ENCODE measurements at places on chromosomes 12 and 14.
A peak's percentile ranks its signal among the peaks of the same experiment; 100 is the strongest.

DNA sequence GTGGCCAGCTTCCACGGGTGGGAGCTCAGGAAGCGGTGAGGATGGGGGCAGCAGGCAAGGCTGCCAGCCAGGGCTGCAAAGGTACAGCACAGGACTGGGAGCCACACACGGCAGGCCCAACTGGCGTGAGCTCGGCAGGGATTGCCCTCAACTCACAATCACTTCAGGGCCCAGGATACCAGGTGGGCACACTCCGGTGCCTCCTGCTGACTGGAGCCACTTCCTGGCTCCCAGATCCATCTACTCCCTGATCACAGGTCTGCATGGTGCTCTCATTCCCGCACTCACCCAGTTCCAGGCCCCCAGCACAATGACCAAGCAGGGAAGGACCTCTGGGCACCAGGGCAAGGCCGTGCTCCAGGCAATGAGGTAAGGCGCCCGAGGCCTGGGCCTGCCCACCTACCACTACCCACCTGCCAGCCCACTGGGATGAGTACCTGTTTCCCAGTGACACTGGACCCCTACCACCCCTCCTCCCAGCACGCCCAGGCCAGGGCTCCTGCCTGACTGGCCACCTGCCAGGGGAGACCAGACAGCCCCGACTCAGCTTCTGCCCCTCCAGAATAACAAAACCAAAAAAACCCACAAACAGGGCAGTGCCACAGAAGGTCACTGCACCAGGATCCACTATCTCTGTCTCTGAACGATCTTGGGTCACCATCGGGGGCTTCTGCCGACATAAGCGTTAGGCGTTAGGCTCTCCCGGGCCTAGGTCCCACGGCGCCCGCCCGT, 1.8 kb downstream of the JAG2 start:
- DNase-seq = no peak

DNA sequence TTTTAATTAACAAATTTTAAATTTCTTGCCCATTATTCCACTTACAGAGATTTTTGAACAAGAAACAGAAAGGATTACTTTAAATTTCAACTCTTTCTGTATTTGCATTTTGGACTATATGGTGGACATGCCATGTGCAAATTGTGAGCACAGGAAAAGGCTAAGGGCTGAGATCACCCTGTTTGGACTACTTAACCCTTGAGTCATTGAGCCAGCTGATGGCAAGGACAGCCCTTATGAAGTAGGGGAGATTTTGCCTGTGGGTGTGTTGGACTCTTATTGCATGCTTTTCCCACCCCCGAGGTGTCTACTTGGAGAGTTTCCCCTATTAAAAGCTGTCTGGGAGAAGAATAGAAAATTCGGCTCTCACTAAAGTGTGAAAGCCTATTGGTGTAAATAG, 17.2 kb downstream of the DERA start:
- peak; percentile 81 for DNase-seq

DNA sequence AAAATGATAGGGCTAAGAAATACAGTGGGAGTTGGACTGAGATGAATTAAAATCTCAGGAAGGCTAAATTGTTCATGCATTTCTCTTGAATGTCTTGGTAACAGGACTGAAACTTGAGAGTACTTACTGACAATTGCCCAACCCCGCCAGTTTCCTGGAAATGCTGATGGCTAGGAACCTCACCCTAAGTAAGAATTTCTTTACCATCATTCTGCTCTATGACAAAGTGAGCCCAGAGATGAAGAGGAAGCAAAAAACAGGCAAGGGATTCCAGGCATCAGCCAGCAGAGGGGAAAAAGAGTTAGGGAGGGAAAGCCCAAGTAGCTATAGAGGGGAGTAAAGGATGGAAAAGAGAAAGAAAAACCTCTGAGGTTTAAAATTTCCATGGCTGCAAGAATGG, 397.7 kb downstream of the MDGA2 start:
- DNase-seq = no peak

GRCh38 chr14:52286661-52287649, 19.5 kb downstream of the PTGDR start:
- no peak for DNase-seq

GRCh38 chr12:116393255-116393654, 115.8 kb upstream of the MED13L start:
- DNase-seq = no peak

- DNase-seq = no peak
These were observed 337.3 kb upstream of the E2F7 start for GRCh38 chr12:77402716-77403115.

GRCh38 chr12:7319930-7320329, 16.1 kb downstream of the ACSM4 start:
- DNase-seq = no peak

DNA sequence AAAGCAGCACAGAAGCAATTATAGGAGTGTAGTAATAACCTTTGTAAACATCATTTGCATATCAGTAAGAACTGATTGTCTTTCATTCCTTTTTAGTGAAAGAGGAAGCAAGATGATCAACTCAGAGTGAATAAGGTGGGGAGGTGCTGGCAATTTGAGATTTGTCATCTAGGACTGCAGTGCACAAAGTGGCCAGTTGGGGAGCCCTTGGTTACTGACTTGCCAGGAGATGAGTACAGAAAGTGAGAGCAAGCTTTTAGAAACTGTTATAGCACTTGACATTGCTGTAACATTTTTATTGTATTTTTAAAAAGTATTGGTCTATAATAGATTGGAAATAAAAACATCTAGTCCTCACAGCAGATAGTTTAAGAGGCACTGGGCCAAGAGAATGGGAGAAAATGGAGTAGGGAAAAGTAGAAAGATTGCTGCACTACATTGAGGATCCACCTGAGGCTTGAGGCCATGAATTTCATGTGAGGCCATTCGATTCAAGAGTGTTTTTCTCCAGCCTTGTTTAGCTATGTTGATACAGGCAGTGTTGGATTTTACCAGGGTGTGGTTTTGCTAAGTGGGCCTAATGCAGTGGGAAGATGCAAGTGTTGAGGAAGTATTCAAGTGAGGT, 98.2 kb downstream of the SNAPC1 start:
- no peak for DNase-seq

GRCh38 chr12:123109319-123109772, 41.5 kb downstream of the PITPNM2 start:
- DNase-seq = no peak

GRCh38 chr12:68785358-68785757, 22.6 kb upstream of the MDM2 start:
- DNase-seq = no peak

GRCh38 chr12:54987611-54988231, 3.2 kb upstream of the TESPA1 start:
- DNase-seq = no peak

GRCh38 chr12:82479511-82479910, 121.2 kb downstream of the METTL25 start:
- DNase-seq = peak; percentile 1

DNA sequence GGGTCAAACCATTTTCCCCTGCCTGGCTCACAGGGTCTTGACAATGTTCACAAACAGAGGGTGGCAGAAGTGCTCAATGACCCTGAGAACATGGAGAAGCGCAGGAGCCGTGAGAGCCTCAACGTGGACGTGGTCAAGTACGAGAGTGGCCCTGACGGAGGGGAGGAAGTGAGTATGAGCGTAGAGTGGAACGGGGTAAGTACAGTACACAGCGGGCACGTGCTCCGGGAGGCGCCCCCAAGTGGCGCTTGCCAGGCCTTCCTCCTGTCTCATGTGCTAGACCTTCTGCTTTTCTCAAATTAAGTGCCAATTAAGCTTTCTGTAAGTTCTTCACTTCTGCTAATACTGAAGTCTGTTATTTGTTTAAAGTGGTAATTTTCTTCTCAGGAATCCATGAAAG, 35.9 kb downstream of the XRCC3 start:
- DNase-seq = no peak

DNA sequence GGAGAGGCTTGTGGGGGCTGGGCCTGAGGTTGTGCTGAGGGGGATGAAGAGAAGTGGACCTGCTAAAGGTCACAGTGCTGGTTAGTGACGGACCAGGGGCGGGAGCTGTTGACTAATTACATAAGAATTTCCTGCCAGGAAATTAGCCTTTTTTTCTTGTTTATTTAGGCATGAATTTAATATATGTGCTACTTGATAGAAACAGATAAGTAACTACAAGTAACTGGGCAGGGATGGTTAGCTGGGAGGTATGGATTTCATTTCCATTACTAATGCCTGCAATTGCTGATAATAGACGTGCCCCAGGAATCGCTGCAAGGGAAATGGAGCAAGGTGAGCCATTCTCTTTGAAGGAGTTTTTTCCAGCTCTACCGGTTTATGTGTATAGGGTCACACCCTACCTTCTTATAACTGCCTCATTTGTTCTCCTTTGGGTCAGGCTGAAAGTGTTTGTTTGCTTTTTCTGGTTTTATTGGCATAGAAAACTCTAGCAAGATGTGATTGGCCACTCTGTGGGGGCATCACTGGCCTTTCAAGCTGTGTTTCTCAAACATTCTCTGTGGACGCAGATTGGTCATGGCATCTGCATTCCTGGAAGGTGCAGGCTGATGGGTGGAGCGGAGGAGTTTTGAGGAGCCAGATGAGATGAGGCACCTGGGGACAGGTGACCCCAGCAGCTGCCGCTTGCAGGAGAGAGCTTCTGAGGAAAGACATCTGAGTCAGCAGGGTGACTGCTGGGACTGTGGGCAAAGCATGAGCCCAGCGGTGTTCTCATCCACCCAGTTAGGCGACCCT, 19.0 kb upstream of the GPRC5A start:
- no peak for DNase-seq

DNA sequence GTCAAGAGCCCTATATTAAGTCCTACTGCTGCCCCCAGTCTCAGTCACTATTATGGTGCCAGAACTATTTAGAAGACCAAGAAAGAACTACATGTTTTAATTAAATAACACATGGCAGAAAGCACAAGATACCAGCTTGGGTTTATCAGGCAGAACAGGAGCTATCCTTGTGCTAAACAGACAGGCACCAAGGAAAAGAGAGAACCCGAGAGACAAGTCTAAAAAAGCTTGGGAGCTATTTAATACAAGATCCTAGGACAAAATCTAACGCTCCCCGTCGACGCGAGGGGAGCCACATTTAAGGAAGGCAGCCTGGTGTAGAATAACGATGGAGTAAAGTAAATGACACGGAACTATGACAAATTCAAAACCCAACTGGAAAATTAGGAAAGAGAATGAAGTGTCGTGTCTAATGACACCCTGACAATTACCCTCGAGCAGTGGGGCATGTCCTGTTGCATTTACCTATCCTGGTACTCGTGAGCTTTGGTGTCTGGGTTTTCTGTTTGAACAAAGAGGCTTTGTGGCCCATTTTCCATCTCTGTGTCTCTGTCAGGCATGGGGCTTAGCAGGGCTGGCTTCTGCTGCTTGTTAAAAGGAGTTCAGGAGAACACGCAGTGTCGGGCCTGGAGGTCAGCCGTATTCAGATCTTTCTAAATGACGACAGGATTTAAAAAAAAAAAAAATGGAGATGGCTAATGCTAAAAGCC, 140.6 kb downstream of the ETNK1 start:
- DNase-seq = no peak

DNA sequence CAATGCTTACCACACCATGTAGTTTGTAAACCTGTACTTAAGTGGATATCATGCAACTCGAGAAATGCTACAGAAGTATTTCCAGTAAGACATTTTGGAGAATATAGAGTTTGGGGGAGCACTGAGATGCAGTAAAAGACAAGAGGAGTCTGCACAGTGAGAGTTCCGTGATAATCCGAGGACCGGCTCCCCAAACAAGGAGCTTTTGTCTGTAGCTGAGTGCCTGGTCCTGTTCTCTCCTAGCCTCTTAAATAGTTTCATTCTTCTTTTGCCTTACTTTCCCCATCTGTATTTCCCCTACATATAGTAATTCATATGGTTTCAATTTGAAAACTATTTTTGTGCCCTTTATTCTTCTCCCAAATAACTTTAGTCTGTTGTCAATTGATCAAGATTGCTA, 364.1 kb downstream of the EGLN3 start:
- DNase-seq = no peak

DNA sequence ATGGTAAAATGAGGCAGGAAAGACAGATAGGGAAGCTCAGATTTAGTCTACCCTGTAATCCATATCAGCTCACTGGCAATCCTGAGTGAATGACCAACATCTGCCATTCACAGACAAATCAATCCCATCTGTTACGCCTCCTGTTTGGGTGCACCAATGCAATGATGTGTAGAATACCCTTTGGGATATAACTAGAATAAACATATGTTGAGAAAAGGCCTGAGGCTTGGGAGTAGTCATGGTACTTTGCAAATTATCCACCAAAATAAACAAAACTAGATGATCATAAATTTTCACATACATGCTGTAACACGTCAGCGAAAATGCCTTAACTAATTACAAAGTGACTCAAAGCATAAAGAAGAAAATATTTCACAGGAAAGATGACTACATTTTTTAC, 78.8 kb downstream of the KCNC2 start:
- DNase-seq = no peak

DNA sequence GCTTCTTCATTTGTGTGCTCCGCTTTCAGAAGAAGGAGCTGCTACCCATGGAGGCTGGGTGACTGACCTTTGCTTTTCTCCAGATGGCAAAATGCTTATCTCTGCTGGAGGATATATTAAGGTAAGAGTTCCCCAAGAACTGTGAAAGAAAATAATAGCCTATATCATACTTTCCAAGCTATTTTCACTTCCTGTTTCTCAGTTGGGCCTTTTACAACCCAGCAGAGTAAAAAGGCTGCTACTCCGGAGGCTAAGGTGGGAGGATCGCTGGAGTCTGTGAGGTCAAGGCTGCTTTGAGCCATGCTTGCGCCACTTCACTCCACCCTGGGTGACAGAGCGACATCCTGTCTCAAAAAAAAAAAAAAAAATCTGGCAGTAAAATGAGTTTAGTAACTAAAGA, 82.1 kb downstream of the APAF1 start:
- DNase-seq = no peak

- no peak for DNase-seq
These were observed 246.7 kb upstream of the G2E3 start for GRCh38 chr14:30312214-30312613.

GRCh38 chr12:108017472-108018057, 111.5 kb upstream of the WSCD2 start:
- no peak for DNase-seq

Data from AG04450 (cell line).